ENCODE measurements at places on chromosomes 12 and 14.

- no peak for DNase-seq
Measured at GRCh38 chr14:37089410-37089809, 83.0 kb downstream of the SLC25A21 start.

DNA sequence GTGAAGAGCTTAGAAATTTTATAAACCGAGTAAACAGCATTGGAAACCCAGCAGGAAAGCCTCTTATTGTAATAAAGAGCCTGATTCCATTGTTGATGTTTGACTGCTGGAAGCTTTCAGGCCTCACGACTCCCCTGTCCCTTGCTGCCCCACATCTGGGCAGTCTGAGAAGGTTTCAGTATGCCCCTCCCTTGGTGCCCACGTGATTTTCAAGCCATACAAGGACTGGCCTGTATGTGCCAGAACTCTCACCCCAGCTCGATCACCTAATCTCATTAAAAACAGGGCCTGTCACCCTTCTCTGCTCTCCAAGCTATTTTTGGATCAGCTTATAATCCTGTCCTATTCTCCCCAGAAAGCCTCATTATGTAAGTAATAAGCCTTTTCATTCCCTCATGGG, 7.5 kb upstream of the PYROXD1 start:
- no peak for DNase-seq

GRCh38 chr14:73258845-73259611, 21.7 kb downstream of the PAPLN start:
- no peak for DNase-seq

- DNase-seq: no peak
Measured at GRCh38 chr14:102315121-102315520, 4.4 kb upstream of the ZNF839 start.

GRCh38 chr12:120468821-120469449, 613 bp downstream of the SRSF9 start:
- peak; percentile 41 for DNase-seq

DNA sequence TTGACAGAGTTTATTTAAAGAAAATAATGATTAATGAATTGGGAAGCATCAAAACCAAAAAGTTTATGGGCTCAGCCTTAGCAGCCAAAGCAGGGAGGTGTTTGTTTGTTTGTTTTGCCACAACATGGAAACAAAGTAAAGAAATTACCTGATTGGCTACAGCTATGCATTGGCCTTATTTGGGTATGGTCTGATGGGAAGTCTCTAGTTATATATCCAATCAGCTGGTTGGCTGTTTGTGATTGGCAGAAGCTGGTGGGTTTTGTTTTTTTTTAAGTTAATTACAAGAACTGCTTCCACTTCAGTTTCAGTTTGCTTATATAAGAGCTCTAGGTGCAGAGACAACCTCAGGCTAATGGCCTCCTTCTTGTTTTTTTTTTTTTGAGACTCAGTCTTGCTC, 4.6 kb upstream of the LEMD3 start:
- no peak for DNase-seq

All from stimulated activated CD4-positive, alpha-beta T cell treated with anti-CD3 and anti-CD28 coated beads, Interleukin-1b, Interleukin-23, amount 100 ng/mL, for 1 hour (primary cell).